Myometrial cell (primary cell): ENCODE measurements at places on chromosomes 12 and 14. TPM values are rescaled to one million over a fixed set of nuclear protein-coding genes. Genes with fewer than 3 reads are reported as not detected.

The FOXA1 gene
- not detected in 2 replicates for total RNA-seq

The RND1 gene
- 0.29 TPM in 1 of 2 replicates, not detected in the other for total RNA-seq

The CDH24 gene
- 5.0 and 7.2 TPM in 2 replicates for total RNA-seq

The LRIG3 gene
- total RNA-seq: 9.8 and 10.5 TPM in 2 replicates

The SMCO2 gene
- not detected in 2 replicates for total RNA-seq
